ENCODE measurements at places on chromosomes 4 and X.
A peak's percentile ranks its signal among the peaks of the same experiment; 100 is the strongest.

DNA sequence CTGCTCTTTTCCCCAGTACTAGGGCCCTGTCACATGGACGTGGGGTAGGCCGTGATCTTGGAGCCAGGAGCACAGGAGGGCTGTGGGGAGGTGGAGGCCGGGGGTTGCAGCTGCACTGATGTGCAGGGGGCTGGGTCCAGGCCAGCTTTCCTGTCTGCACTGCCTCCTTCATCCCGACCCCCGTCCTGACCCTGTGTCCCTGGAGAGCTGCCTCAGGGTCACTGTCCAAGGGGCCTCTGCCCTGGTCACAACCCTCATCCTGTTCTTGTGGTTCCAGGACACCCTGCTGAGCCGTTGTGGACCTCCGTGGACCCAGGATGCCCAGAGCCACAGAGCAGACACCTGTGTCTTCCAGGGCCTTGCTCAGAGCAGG lies 91.7 kb upstream of the ADRA2C start:
- DNase-seq = no peak

- peak; percentile 45 for DNase-seq
These were observed 350.0 kb downstream of the CAMK2D start for GRCh38 chr4:113411496-113411938.

- peak; percentile 19 for DNase-seq
These were observed 49.6 kb downstream of the SLC2A9 start for GRCh38 chr4:9971711-9972110.

- DNase-seq = no peak
These were observed 45.1 kb upstream of the TSPAN7 start for GRCh38 chrX:38516196-38516774.

- DNase-seq = peak; percentile 90
These were observed 179.1 kb upstream of the MAB21L2 start for GRCh38 chr4:150402871-150403272.

DNA sequence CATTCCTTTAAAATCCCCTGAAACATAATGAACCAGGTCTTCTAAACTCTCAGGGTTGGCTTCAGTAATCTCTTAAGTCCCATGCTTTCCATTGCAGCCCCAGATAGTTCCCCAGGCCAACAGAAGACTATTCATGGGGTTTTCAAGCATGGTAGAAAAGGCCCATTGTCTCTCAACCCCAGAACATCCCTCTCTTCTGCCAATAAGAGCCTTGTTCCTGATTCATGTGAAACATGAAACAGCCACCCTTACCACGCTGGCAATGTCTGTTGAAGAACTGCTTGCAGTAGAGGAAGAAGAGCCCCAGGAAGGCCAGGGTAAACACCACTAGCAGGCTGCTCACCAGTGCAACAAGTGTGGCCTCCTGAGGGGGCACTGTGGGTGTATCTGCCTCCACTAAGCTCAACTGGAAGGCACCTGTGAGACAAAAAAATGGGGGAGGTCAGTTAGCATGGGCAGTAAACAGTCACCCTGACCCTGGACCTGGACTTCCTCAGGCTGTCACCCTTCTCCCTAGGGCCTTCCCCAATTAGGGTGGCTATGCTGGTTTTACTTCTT lies 36.4 kb downstream of the EDA2R start:
- DNase-seq = no peak

DNA sequence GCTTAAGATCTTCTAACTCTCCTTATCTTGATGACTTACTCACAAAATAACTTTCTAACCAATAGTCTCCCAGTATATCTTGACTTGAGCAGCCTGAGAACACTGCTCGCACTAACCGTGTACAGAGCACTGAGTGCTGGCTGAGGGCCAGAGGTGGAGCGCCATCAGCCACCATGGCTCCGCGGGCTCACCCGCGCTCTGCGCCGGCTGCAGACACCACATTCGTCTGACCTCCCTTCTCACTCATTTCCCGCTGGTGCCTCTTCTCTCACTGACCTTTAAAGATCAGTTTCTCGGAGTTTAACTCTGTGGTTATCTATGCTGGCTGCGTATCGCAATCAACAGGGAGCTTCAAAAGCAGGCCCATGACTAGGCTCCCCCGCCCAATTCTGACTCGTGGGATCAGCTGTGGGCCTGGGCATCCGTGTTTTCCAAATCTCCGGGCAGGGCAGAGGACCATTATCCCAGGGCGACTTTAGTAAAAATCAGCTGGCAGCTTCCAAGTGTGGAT lies 78.6 kb downstream of the HAUS3 start:
- DNase-seq = peak; percentile 20

- DNase-seq = peak; percentile 38
These were observed 186.5 kb downstream of the BANK1 start for GRCh38 chr4:101977076-101977475.

- peak; percentile 8 for DNase-seq
These were observed 41.9 kb upstream of the SOD3 start for GRCh38 chr4:24753519-24753918.

DNA sequence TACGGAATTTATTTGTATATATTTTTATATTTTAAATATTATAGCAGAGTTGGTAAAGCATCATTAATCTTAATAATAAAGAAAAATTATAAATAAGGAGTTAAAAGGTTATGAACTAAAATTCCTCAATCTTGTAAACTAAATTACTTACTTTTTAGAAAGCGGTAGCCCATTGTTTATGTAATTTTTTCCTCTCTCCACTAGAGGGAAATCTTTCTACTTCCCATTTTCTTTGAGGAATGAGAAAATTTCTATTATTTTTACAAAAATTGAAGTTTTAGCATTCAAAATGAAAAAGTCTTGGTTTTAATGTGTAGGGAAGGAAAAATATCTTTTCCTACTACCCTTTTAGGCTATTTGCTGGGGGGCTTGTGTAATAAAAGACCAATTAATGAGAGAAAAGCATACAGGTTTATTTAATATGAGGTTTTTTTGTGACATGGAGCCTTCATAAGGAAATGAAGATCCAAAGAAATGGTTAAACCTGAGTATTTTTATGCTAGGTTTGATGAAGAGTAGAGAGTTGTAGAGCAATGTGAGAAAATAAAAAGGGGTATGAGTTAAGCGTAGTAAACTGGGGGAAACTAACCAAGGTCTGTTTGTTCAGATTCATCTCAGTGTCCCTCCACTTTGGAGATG lies 68.7 kb upstream of the ADAD1 start:
- peak; percentile 19 for DNase-seq

GRCh38 chr4:174061026-174061425 lies 222.4 kb downstream of the FBXO8 start:
- no peak for DNase-seq

DNA sequence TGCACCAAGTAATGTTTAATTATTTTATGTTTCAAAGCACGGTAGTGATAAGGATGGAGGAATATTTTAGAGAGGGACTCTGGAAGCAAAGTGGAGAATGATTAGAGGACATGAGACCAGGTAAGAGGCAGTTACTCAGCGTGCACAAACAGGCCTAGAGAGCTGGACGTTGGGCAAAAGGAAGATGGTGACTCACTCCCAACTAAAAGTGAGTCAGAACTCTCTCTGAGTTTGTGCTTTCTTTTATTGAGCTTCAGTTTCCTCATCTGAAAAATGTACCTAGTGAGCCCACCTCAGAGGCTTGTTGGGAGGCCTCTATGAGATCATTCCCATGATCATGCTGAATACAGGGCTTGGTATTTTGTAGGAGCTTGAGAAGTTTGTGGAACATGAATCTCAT lies 1.6 kb upstream of the ZC4H2 start:
- no peak for DNase-seq

GRCh38 chrX:150337026-150337425 lies 26.1 kb upstream of the MAMLD1 start:
- DNase-seq = no peak

DNA sequence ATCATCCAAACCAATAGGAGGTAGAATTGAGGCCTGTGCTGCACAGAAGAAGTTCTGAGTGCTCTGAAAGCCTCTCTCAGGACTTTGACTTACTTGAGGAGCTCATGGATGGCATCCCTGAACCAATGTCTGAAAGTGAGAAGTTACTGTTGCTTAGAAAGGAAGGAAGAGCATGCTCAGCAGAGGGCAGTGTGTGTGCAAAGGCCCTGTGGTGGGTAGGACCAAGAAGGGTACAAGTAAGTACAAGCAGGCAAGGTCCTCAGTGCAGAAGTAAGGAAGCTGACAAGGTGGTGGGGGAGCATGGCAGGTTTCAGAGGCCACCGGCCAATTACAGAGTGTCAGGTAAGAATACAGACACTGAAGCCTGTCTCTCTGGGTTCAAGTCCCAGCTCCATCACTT lies 31.4 kb upstream of the LGI2 start:
- no peak for DNase-seq

DNA sequence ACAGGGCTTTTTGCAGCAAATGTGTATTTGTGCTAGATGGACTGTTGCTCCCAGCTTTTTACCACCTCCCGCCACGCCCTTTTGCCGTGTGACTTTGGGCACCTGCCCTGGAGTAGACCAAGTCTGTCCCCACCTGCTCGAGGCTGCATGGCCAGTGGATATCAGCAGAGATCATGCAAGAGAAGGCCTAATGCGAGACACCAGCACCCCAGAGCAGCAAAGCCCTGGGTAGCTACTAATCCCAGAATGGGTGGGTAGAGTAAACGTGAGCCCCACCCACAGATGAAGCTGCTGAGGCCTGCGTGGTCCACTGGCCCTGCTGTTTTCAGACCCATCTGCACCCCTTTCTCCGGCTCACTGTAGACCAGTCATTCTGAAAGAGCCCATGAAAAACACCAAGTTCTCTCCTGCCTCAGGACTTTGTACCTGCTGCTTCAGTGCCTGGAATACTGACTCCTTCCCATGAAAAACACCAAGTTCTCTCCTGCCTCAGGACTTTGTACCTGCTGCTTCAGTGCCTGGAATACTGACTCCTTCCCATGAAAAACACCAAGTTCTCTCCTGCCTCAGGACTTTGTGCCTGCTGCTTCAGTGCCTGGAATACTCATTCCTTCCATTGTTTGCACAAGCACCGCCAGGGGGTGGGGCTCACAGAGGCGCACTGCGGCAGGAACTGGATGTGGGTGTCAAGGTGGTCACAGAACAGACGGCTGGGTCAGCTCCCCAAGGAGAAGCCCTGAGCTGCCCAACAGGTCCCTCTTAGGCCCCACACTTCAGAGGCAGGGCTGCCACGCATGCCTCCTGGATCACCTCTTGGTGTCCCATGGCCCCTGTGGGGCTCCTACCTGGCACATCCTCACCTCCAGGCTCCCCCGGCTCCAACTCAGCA lies 5.1 kb upstream of the TNIP2 start:
- peak; percentile 65 for DNase-seq

DNA sequence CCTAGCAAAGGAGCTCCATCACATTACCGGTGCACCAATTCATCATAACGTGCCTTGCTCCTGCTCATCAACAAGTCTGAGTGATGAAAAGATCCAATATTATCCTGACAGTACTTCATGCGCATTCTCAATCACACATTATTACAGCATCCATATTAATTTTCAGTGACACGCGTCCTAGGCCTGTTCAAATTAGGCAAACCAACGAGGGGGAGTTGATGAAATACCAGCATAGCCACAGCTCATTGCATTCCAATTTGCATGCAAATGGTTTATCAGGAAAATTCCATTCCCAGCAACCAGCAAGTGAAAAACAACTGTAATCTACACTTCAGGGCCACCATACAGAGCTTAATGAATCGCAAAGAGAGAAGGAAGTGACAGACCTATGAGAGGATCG lies 236.9 kb downstream of the DCLK2 start:
- no peak for DNase-seq

GRCh38 chrX:105167233-105167632 lies 53.3 kb downstream of the TEX13A start:
- no peak for DNase-seq

- no peak for DNase-seq
These were observed 1.0 kb downstream of the LIMCH1 start for GRCh38 chr4:41538887-41539498.

GRCh38 chrX:43973249-43974099 lies at the start of gene NDP:
Gene NDP, minus strand, starts transcription at chrX:43973390. Its CDS starts 14,745 bp downstream, at chrX:43958645.
- DNase-seq = peak; percentile 42

DNA sequence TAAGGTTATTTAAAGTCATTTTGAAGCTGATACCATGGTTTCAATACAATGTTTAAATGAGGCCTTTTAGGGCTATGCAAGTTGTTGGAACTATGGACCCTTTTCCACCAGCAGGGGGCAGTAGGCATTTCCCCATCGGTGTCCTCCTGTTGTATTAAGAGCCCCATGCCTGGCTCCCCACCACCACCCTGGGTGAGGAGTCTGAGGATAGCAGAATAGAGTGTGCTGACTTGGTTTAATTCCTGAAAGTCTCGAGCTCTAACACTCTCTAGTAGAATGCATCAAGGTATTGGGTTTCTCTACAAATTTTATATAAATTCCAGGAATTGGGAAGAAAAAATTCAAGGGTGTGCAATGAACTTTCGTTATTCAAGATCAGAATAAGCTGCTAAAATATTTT lies 234.8 kb upstream of the JADE1 start:
- DNase-seq = peak; percentile 74

DNA sequence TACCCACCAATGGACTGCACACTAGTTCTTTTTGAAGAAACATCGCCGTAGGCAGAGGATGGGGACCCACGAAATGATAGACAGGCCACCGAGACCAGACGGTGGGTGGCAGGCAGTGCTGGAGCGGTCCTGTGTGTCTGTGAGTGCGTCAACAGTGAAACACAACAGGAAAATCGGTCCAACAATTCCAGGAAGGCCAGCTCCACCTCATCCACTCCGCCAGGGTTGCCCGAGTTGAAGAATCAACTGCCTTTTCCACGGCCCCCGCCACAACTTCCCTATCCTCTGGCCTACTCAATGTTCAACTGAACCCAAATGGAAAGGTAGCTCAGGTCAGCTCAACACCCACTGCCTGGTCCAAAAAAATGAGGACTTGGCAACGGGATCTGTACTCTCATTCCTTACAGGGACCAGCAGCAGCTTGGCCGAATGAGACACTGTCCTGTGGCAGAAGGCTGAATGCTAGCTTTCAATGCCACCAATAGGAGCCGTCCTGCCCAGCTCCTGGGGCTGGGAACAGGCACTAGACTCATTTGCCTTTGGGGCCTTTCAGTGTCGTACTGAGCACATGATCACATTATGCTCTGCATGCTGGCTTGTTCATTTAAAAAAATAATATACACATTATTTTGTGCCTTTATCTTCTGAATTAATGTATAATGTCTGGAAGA lies 43.5 kb downstream of the MID1 start:
- no peak for DNase-seq

- DNase-seq = no peak
These were observed 83.4 kb downstream of the MSN start for GRCh38 chrX:65750674-65751469.

- no peak for DNase-seq
These were observed 34.2 kb downstream of the AGA start for GRCh38 chr4:177408023-177408422.

DNA sequence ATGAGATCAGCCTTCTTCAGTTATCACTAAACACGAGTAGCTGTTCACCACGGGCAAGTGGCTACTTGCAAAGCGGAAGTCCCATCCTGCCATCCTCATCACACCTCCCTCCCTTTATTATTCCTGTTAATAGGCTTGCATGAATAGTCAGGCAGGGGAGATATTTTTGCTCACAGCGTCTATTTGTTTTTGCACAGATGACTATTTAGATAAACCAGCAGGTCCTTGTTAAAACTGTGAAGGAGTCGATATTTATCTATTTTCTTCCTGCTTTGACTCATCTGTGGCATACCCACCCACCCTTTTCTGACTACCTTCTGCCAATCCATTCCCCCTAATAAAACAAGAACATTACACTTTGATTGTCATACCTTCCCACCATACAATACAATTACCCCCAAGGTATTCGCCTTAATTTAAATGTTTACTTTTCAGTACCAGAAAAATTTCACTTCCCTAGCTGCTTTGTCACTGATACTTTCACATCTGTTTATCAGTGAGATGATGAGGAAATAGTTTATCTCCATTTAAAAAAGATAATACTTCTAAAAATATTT lies 96.6 kb upstream of the BANK1 start:
- DNase-seq = peak; percentile 94

Measured in NCI-H69 (cell line).